ENCODE measurements at places on chromosomes 4 and X.

DNA sequence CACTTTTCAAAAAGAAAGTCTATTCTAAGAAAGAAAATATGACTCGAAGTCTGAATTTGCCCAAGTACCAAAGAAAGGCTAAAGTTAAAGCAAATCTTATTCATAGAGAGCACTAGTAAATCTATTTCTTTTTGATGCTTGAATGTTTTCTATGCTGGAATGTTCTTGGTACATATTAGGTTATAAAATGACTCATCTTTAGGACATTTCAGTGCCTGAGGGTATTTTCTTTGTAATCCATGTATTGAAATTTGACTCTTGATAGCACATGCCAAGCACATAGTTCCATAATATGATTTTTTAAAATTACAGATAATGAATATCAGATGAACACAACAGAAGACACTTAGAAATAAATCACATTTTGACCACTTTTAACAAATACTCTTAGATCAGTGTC is 232.8 kb downstream of the TRIML1 start:
- no peak overlapping the region for H3K4me3 ChIP-seq
- no peak overlapping the region for H3K27ac ChIP-seq
- no peaks in the 10 kb centered on the region for H3K36me3 ChIP-seq
- DNase-seq, result no peak
- H3K27me3 ChIP-seq, result no peaks in the 10 kb centered on the region

- peak overlapping the region; percentile 35 for H3K27ac ChIP-seq
- H3K4me1 ChIP-seq, result no peaks in the 10 kb centered on the region
- DNase-seq, result no peak
Measured at GRCh38 chrX:132216806-132217202, 2.4 kb downstream of the RAP2C start.

GRCh38 chr4:141652161-141652778 is 15.9 kb downstream of the IL15 start:
- DNase-seq, result no peak
- H3K27ac ChIP-seq, result no peak overlapping the region
- no peak overlapping the region for H3K4me3 ChIP-seq
- no peaks in the 10 kb centered on the region for H3K27me3 ChIP-seq
- H3K36me3 ChIP-seq, result no peaks in the 10 kb centered on the region

- H3K4me1 ChIP-seq, result no peaks in the 10 kb centered on the region
- no peak overlapping the region for H3K27ac ChIP-seq
- H3K27me3 ChIP-seq, result no peaks in the 10 kb centered on the region
Measured at GRCh38 chrX:53412446-53412845, 10.0 kb downstream of the SMC1A start.

GRCh38 chr4:71526637-71527406 is 188.0 kb downstream of the SLC4A4 start:
- no peaks in the 10 kb centered on the region for H3K4me1 ChIP-seq
- no peak overlapping the region for H3K4me3 ChIP-seq
- H3K27me3 ChIP-seq, result no peaks in the 10 kb centered on the region
- peak; percentile 21 for DNase-seq
- no peaks in the 10 kb centered on the region for H3K36me3 ChIP-seq

DNA sequence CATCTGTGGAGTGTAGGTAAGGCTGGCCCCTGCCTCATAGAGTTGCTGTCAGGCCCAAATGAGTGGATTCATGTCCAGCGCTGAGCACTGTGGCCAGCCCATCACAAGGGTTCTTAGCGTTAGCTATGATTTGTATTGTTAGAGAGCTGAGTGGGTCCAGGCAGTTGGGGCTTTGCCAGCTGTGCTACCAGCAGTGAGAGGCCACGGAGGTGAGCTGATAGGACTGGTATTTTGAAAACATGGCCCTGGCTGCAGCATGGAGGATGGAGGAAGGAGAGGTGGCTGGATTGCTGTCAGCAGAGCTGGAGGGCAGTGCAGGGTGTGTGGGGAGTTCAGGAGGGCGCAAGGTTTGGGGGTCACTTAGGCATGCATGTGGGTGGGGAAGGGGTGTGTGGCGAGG is 69.8 kb downstream of the PSAPL1 start:
- DNase-seq, result no peak
- H3K4me3 ChIP-seq, result no peak overlapping the region
- H3K27ac ChIP-seq, result no peak overlapping the region
- peaks cover 12% of the 10 kb centered on the region for H3K4me1 ChIP-seq
- H3K36me3 ChIP-seq, result no peaks in the 10 kb centered on the region

DNA sequence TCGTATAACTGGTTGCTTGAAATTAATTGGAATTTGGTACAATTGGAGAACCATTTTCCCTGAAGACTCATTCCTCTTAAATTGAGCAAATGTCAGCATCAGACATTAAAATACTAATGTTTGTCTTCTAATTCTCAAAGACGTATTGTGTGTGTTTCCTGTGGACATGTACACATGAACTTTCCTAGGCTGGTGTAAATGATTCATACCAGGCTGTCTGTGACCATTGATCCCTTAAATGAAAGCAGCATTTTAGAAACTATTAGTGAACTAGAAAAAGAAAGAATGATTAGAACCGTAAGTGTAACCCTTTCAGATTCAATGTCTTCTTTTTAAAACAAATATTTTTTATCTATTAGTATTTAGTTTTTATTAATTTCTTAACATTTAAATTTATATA is 332.9 kb downstream of the PPP3CA start:
- H3K4me3 ChIP-seq, result no peak overlapping the region
- no peak for DNase-seq
- no peaks in the 10 kb centered on the region for H3K4me1 ChIP-seq
- H3K27ac ChIP-seq, result no peak overlapping the region

DNA sequence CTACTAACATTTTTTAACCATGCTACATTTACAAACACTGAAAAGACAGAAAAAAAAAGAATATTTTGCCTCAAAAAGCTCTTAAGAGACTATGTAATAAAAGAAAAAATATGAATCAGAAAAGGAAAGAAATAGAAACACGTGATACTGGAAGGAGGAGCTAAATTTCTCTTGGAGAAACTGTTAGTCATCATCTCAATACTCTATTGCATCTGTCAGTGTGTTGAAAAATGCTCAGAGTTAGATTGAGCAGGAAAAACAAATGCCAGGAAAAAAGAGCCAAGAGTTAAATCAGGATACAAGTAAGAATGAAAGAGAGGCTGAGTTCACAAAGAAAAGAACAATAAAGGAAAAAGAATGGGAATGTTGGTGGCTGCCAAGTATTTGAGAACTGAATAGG is 2.6 kb downstream of the RAB28 start:
- H3K4me1 ChIP-seq, result peaks cover 8% of the 10 kb centered on the region
- H3K36me3 ChIP-seq, result no peaks in the 10 kb centered on the region
- no peaks in the 10 kb centered on the region for H3K27me3 ChIP-seq
- peak overlapping the region; percentile 50 for H3K4me3 ChIP-seq

DNA sequence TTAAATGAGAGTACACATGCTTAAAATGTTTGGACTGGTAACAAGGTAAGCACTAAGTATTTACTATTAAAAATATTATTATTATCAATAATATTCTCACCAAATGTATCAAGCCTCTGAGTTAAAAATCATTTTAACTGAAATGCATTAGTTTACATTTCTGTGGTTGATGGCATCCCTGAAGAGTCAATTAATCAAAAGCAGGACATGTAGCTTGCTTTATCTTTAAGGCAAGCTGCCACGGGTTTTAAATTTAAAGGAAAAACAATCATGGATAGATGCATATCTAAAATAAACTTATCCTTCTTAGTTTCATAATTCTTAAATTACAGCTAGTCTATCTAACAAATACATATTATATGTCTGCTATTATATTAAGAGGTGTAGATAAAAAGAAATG is 584.8 kb upstream of the INTU start:
- no peak overlapping the region for H3K4me3 ChIP-seq
- H3K36me3 ChIP-seq, result no peaks in the 10 kb centered on the region
- peaks cover 28% of the 10 kb centered on the region for H3K4me1 ChIP-seq
- DNase-seq, result no peak
- no peaks in the 10 kb centered on the region for H3K27me3 ChIP-seq
- H3K27ac ChIP-seq, result no peak overlapping the region

DNA sequence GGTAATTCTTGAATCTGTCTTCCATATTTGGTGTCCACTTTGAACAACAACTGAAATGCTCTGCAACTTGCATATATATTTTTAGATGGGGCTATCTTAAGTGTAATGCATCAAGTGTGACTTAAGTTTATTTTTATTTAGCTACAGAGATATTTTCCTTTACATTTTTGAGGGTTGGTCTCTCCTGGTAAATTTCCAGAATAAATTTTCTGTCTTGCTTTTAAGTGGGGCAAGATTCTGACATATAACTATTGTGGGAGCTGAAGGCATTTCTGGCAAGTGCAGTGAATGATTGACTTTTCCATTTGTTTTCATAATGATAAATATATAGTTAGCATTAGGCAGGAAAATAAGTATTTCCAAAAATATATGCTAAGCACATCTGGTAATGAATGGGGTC is 18.8 kb downstream of the UNC5C start:
- no peak overlapping the region for H3K4me3 ChIP-seq
- H3K36me3 ChIP-seq, result no peaks in the 10 kb centered on the region
- no peaks in the 10 kb centered on the region for H3K27me3 ChIP-seq
- no peak for DNase-seq
- no peak overlapping the region for H3K27ac ChIP-seq

- no peaks in the 10 kb centered on the region for H3K27me3 ChIP-seq
- no peaks in the 10 kb centered on the region for H3K4me1 ChIP-seq
- no peak overlapping the region for H3K4me3 ChIP-seq
Measured at GRCh38 chr4:13642170-13642950, 14.8 kb upstream of the BOD1L1 start.
